Placental pericyte (primary cell): ENCODE measurements at places on chromosomes 5 and 9. TPM values are rescaled to one million over a fixed set of nuclear protein-coding genes. Genes with fewer than 3 reads are reported as not detected.

Gene SPOCK1
- 16.0 and 77.5 TPM in 2 replicates for total RNA-seq

Gene SMARCA2
- total RNA-seq: 40.0 and 55.3 TPM in 2 replicates

Gene OTP
- not detected in 2 replicates for total RNA-seq

Gene SRP19
- total RNA-seq: 60.1 and 93.7 TPM in 2 replicates

Gene COL15A1
- total RNA-seq: 5.4 and 108 TPM in 2 replicates

Gene CNTNAP3B
- total RNA-seq: under 0.01 and 0.57 TPM in 2 replicates

Gene TRAF1
- 1.1 and 1.7 TPM in 2 replicates for total RNA-seq

Gene C8G
- total RNA-seq: 0.66 TPM in 1 of 2 replicates, not detected in the other

Gene ABCA1
- total RNA-seq: 124 and 239 TPM in 2 replicates

Gene FOXD4L3
- 0.14 TPM in 1 of 2 replicates, not detected in the other for total RNA-seq

Gene PLAC8L1
- not detected in 2 replicates for total RNA-seq

Gene CYSRT1
- 0.14 and 0.66 TPM in 2 replicates for total RNA-seq

Gene PIP5K1B
- under 0.01 TPM in 2 replicates for total RNA-seq

Gene GABRA1
- not detected in 2 replicates for total RNA-seq

Gene F12
- total RNA-seq: 0.22 and 0.57 TPM in 2 replicates

Gene ACSL6
- not detected in 2 replicates for total RNA-seq

Gene FAM151B
- 5.9 and 9.2 TPM in 2 replicates for total RNA-seq

Gene LCN15
- not detected in 2 replicates for total RNA-seq

Gene PCDHB9
- 0.14 TPM in 1 of 2 replicates, not detected in the other for total RNA-seq

Gene NR2F1
- 87.2 and 93.7 TPM in 2 replicates for total RNA-seq

Gene HTR1A
- not detected in 2 replicates for total RNA-seq

Gene C9orf43
- total RNA-seq: 0.43 and 0.66 TPM in 2 replicates

Gene SURF4
- 449 and 574 TPM in 2 replicates for total RNA-seq

Gene GADD45G
- total RNA-seq: 0.14 and 2.0 TPM in 2 replicates

Gene NACC2
- total RNA-seq: 28.2 and 29.8 TPM in 2 replicates

Gene ENTPD2
- total RNA-seq: not detected in 2 replicates

Gene SPRY4
- 67.6 and 125 TPM in 2 replicates for total RNA-seq

Gene SLC26A2
- total RNA-seq: 17.3 and 23.0 TPM in 2 replicates

Gene C1QTNF2
- total RNA-seq: 0.72 TPM in 1 of 2 replicates, not detected in the other

Gene CD72
- total RNA-seq: 0.43 and 0.66 TPM in 2 replicates

Gene DPYSL3
- 147 and 201 TPM in 2 replicates for total RNA-seq

Gene SPATA31C1
- total RNA-seq: not detected in 2 replicates
